ENCODE measurements at places on chromosomes 4 and X.

DNA sequence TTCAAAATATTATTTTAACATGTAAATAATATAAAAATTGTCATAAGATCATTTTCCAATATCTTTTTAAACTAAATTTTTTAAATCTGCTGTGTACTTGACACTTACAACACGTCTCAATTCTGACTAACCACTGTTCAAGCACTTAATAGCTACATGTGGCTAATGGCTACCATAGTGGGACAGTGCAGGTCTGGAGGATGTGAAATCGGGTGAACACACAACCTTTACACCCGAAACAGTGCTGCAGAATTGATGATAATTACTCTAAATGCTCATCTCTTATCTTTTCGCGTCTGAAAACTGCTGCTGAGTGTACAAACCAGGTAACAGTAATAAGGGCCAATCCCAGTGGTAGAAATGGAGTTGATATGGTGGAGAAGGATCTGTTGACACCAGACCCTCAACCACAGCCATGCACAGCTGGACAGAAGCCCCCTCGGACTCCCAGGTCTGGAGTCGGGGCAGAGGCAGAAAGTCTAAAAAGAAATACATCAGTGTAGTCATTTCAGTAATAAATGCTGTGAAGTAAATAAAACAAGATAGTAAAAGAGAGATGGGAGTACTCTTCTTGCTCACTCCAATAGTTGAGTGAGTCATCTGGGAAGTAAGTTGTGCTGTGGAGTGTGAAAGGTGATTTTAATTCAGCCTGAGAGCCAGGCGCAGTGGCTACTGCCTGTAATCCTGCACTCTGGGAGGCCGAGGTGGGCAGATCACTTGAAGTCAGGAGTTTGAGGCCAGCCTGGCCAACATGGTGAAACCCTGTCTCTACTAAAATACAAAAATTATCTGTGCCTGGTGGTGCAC lies 150.0 kb downstream of the CBR4 start:
- no peak for DNase-seq

DNA sequence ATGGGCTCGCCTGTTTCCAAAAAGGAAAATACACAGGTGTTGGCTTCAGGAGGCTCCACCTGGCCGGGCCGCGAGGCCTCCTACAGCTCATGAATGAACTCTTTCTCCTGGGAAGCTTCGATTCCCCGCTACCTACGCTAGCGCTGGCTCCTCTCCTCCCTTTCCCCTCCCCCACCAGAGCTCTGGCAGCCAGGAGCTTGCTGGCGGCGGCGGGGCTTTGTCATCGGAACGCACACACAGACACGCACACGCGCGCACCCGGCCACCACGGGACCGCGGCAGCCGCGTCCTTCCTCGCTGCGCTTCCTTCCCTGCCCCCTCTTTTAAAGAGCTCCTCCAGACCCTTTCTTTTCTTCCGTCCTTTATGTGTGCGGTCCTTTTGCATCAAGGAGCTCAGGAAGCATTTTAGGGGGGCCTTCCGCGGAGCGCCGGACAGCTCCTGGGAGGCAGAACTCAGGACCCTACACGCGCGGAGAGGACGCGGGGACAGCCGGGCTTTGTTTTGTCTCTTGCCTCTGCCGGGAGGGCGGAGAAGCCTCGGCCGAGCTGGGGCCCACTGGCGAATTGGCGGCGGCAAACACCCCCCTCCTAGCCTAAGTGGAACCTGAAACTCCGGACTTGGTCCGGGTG lies 70.2 kb upstream of the BCOR start:
- DNase-seq, result no peak

DNA sequence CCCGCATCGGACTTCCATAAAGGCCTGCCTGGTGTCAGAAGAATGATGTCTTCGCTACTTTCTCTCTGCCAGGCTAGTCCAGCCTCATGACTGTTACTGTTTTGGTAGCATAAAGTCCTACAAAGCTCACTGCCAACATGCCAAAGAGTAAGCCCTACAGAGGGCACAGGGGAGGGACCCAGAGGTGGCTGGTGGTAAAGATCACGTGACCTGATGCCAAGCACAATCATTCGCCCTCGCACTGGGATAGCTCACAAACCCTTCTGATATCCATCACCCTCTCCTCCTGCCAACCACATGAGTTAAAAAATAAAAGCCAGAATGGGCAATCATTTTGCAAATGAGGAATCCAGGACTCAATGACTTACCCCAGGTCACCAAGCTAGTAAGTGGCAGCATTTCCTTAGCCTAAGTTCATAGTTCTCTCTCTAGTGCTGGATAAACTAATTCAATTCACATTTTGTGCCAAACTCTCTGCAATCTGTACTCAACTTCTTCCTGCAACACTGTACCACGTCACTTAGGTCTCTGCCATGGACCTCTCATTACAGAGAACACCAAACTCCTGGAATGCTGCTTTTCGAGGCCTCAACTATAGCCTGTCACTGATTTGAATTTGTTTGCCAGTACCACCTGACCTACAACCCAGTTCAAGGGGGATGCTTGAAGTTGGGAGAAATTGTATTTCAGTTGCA lies 178.1 kb downstream of the SH3KBP1 start:
- DNase-seq, result no peak

- no peak for DNase-seq
These were observed 496 bp upstream of the GAB1 start for GRCh38 chr4:143335979-143336780.

- DNase-seq, result no peak
These were observed 71.7 kb downstream of the DDX60L start for GRCh38 chr4:168408620-168409019.

GRCh38 chr4:57020467-57021101 lies 41.9 kb downstream of the POLR2B start:
- no peak for DNase-seq

DNA sequence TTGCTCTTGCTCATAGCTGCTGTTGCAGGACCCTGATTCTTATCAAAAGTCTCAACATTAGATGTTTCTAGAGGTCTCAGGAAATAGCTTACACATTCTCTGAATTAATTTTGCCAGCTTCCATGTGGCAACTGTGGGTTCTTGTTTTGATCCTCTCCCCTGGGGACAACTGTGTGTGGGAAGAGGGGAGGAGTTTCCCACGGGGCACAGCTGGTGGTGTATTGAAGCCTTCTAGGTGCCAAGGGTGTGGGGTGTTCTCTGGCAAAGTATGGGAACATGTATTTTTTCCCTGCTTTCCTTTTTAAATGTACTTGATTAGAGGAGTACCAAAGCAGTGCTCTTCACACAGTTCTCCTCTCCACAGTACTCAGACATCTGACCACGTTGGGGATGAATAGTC lies 212.7 kb downstream of the RPA4 start:
- DNase-seq, result no peak

- no peak for DNase-seq
These were observed 43.5 kb downstream of the ASIC5 start for GRCh38 chr4:155822572-155822971.

- no peak for DNase-seq
These were observed 3.8 kb downstream of the FGFRL1 start for GRCh38 chr4:1015179-1015578.

GRCh38 chr4:155545456-155545855 lies 121.2 kb upstream of the GUCY1A1 start:
- DNase-seq, result no peak

DNA sequence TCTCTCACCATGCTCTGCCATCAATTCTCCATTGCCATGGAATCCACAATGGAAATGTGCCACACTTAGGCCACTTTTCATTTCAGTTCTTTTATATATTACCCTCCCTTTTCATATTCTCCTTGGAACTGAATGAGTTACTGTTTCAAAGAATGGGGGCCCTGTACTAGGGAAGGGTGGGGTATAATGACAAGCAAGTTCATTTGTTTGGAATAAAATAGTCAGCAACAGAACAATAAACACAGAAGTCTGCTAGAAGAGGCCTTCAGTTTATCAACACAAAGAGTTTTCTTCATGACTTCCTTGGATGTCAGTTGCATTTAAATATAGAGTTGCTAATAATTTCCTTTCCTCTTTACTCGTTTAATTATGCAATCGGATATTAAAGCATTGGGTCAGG lies 478.3 kb upstream of the FTHL17 start:
- no peak for DNase-seq

GRCh38 chr4:37516057-37516775 lies 170.0 kb downstream of the RELL1 start:
- no peak for DNase-seq

DNA sequence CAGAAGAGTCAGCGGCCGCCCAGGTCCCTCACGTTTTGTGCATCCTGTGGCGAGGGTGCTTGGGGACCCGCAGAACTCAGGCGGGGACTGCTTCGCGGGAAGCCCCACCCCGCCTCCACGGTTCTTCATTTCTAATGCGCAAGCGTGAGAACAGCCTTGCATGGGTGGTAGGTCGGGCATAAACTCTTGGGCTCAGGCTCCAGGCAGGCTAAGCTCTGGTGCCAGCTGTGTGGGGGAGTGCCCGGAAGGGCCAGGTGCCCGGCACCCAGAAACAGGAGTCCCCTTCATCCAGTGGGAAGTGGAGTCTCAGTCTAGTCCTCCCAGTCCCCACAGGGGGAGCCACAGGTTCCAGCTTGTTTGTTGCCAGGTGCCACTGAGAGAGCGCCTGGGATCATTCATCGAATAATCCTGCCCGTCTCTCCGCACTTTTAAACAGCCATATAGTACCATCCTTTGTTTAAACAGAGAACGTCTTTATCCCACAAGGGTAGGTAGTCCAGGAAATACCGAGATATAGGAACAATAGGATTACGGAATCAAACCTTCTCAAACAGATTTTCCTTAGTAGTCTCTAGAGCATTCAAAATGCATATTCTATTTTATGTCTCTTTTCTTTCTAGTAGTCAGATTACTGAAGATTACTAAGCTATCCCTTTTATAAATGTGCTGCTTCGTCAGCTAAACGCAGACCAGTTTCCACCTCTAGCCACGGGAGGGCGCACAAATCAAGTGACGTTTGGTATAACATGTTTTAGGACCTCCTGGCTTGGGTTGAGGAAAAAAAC lies 12.7 kb upstream of the RBBP7 start:
- DNase-seq, result peak; percentile 10

DNA sequence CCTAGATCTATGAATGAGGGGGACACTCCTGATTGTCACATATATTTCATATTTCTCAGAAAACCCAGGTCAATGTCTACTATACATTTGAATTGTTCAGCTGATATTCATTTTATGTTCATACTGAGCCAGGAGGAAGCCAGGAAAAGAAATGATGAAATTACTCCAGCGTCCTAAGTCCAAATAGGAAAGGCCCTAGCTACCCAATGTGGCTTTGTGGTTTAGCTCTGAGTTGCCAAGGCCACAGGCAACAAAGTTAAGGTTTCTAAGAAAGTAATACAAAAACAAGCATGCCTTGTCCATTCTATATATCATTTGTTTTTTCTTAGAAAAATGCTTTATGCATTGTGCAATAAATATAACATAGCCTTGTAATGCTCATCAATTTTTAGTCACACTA lies 4.5 kb upstream of the CSN2 start:
- no peak for DNase-seq

DNA sequence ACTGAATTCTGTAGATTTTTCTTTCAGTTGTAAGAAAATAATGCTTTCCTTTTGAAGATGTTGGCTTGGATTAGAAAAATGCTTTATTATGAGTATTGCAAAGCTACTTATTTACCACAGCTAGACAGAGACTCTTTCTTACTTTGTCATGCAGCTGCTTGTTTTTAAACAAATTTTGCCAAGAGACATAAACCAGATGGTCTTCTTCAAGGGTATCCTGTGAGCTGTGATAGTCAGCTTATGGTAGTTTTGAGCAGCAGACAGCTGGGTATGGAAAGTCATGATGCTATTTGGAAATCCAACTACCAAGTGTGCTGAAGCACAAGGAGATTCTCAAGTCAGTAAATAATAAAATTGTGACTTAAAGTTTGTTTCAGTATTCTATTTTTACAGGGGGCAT lies 941.5 kb downstream of the DMD start:
- no peak for DNase-seq

- no peak for DNase-seq
These were observed 13.5 kb downstream of the HERC3 start for GRCh38 chr4:88605736-88606135.

DNA sequence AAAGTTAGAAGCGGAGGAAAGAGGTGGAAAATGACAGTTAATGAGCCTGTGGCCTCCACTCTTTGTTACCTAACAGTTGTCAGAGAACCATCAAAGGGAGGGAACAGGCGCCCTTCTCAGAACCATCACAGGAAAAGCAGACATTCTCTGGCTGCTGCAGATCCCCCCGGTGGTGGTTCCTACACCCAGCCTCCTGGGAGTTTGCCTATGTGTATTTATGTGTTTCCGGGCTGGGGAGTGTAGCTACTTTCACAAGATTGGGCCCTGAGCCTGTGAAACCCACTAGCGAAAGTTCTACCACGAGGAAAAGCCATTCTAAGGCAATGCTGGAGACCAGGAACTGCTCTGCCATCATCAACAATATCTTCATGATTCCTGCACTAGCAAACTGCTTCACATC lies 52.7 kb upstream of the BCOR start:
- DNase-seq, result no peak

DNA sequence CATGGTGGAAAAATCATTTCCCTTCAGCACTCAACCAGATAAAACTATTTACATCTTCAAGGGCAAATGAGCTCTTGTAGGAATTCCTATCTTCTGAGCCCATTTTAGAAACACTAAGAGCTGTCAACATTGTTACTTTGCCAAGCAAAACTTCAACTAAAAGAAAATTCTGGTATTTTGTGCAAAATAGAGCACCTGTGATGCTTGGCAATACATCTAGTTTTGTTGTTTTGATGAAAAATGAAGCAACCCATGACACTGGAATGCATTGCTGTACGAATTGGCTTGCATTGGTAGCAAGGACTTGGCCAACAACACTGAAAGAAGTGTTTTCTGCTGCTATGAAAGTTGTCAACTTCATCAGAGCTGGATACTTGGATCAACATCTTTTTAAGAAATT lies 194.4 kb downstream of the COX18 start:
- DNase-seq, result no peak

DNA sequence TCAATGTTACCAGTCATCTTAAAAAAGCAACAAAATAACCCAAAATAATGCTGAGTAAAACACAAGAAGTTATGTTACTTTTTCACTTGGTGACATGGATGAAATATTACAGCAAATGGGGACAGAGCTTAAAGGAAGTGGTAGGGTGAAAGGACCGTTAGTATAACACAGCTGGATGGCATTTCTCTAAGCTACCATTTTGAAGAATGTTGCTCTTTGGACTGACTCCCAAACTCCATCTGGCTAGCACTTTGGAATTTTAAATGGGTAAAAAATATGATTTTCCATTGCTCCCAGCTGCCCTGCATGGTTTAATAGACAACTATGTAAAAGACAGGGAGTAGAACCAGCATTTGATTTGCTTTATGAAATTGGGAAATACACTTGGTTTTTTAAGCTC lies 27.6 kb downstream of the CLCN5 start:
- DNase-seq, result no peak

DNA sequence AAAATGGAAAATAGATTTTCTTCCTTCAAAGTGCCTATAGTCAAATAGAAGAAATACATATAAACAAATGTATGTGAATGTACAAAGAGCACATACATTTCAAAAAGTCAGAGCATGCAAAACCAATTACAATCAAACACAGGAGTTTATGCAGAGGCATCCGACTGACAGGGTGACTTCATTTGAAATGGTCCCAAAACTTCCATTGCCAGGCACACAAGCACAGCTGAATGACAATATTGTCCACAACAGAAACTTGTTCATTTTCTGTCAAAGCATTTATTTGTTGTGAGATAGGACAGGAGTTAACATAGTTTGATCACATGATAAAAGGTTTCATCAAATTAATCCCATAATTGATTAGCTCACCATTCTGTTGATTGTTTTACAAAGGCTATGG lies 96.4 kb upstream of the TTC29 start:
- DNase-seq, result no peak
